ENCODE measurements at places on chromosomes 7 and 10. TPM values are rescaled to one million over a fixed set of nuclear protein-coding genes. Genes with fewer than 3 reads are reported as not detected.

DNA sequence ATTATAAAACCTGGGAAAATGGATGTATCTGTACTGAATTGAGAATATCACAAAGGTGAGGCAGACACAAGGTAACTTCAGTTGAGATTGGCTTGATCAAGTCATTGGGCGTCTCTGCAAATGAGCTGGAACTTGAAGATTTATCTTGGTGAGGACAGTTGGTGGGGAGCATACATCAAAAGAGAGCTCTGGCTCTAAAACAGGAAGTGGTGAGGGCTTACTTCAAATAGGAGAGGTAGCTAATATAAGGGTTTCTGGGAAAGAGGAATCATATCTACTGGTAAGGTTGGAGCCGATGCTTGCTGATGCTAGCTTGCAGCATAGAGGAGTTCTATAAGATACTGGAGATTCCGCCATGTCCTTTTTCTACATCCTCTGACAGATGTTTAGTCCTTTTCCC lies 39.9 kb upstream of the FGL2 start:
- no peak for DNase-seq

The SERPINE1 gene
- total RNA-seq = 12.7 TPM

The IFIT3 gene
- 24.6 TPM for total RNA-seq

- DNase-seq = no peak
These were observed 193.8 kb upstream of the PHYHIPL start for GRCh38 chr10:58982470-58983239.

GRCh38 chr10:88545359-88545758 lies 37.8 kb downstream of the RNLS start:
- DNase-seq = no peak

The ADRB1 gene
- total RNA-seq = 1.1 TPM

The PRSS37 gene
- not detected for total RNA-seq

The FKBP6 gene
- total RNA-seq = not detected

DNA sequence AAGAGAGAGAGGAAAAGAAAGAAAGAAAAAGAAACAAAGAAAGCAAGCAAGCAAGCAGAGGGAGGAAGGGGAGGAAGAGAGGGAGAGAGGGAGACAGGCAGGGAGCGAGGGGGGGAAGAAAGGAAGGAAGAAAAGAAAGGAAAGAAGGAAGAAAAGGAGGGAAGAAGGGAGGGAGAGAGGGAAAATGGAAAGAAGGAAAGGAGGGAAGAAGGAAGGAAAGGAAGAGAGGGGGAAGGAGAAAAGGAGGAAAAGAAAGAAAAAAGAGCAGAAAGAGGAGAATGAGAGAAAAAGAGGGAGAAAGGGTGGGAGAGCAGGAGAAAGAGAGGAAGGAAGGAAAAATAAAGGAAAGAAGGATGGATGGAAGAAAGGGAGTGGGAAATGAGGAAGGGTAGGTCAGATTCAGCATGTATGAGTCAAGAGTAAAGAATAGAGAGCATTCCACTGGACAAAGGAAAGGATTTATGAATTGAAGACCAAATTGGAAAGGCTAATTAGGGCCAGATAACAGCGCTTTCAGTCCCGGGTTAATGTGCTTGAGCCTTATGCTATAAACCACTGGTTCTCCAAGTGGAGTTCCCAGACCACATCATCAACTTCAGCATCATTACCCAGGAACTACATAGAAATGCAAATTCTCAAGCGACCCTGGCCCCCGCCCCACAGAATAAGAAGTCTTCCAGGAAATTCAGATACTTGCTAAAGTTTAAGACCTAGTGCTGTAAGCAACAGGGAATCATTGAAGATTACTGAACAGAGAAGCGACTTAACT lies 85.1 kb downstream of the C10orf90 start:
- DNase-seq = no peak

- DNase-seq = no peak
These were observed 70.8 kb downstream of the OAT start for GRCh38 chr10:124347956-124348355.

DNA sequence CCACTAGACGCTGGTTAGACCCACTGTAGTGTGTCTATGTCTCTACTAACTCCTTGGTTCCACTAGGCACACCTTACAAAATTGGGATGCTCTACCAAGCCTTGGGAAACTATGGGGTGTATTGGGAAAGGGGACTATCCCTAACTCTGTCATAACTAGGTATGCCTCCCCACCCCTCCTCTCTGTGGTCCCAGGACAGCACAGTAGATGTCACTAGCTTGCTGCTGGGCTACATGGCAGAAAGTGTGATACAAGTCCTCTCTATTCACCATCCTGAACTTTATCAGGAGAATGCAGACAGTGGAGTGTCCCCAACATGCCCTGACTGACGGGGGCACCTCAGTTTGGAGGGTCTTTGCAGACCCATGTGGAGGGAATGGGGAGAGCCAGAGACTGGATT lies 30.3 kb upstream of the TMEM273 start:
- no peak for DNase-seq

The NEURL1 gene
- total RNA-seq = 0.10 TPM

The ITGB8 gene
- 107 TPM for total RNA-seq

The ADCY1 gene
- total RNA-seq = 2.3 TPM

DNA sequence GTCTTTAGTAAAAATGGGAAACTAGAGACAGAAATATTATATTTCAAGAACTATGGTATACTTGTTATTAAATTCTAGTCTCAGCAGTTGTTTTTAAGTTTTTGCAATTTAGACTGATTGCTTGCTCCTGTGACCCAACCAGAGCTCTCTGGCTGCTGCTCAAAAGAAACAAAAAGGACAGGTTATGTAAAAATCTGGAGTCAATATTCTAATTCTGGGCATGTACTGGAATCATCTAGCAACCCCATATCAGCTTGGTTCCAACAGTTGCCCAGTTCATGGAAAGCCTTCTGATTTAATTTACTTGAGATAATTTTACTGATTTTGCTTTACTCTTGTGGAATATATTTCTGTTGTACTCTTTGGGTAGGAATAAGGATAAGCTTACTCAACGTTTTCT lies 10.3 kb downstream of the KCP start:
- DNase-seq = no peak

GRCh38 chr7:135385209-135385608 lies 124.7 kb downstream of the CNOT4 start:
- DNase-seq = no peak

DNA sequence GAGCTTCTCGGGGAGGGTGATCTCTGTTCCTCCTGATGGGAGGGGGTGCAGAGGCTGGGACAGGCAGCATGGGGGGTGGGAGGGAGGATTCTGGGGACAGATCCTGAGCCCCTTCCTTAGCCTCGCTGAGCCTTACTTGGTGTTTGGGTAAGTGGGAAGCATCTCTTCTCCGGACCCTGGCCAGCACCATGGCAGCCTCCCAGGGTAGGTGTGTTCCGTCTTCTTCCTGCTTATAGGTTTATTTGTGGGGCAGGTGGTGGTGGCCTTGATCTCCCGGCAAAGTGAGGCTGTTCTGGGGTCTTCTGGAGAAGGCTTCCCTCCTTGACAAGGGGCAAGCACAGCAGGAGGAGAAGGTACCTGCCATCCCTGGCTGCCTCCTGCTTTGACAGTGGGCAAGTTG lies 226.9 kb downstream of the GLRX3 start:
- DNase-seq = no peak

Measured in H4 (cell line).